NCI-H748 treated with DMSO at 0.1 percent for 48 hours (cell line): ENCODE measurements at places on chromosomes 6 and 20.

GRCh38 chr6:165833355-165833754 is 170.3 kb upstream of the PDE10A start:
- DNase-seq, result no peak

- DNase-seq, result no peak
Observed at GRCh38 chr6:149923327-149923986, 536 bp upstream of the RAET1G start.

- no peak for DNase-seq
Observed at GRCh38 chr20:20206788-20207187, 154.5 kb downstream of the CFAP61 start.

- DNase-seq, result peak; percentile 59
Observed at GRCh38 chr6:13733178-13733887, 21.7 kb upstream of the RANBP9 start.

DNA sequence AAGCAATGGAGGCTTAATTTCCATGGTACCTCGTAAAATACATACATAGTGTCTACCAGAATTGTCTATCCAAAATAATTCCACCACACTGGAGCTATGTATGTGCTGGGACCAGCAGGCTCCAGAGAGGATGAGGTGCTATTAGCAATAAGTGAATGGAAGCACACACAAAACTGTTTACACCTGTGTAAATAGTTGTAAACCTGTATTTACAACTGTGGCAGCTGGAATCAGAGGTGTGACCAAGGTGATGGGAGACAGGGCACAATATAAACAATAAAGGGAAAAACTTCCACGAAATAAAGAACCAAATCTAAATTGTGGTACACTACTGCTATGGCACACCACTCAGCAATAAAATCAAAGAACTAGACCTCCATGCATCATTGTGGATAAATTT is 14.4 kb downstream of the RARS2 start:
- DNase-seq, result no peak

- no peak for DNase-seq
Observed at GRCh38 chr6:125639466-125640020, 109.9 kb upstream of the HEY2 start.

- DNase-seq, result no peak
Observed at GRCh38 chr6:129536271-129536670, 173.7 kb downstream of the ARHGAP18 start.

- DNase-seq, result peak; percentile 50
Observed at GRCh38 chr6:9404351-9405146, 969.2 kb upstream of the SLC35B3 start.

DNA sequence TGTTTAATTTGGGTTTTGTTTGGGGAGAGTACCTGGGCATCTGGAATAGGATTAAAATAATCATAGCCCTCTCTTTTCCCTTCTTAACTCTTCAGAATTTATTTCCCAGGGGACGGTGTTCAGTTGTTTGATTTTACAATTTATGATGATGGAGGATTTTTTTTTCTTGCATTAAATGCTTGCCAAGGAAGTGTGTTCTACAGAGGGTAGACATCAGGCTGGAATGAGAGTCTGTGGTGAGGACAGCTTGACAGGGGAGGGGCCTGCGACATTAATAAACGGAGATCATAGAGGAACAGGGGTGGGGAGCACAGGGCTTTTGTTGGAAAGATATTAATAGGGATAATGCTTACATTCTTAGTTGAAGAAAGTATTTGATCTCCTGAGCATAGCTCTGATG is 297.5 kb downstream of the CLIC5 start:
- no peak for DNase-seq

DNA sequence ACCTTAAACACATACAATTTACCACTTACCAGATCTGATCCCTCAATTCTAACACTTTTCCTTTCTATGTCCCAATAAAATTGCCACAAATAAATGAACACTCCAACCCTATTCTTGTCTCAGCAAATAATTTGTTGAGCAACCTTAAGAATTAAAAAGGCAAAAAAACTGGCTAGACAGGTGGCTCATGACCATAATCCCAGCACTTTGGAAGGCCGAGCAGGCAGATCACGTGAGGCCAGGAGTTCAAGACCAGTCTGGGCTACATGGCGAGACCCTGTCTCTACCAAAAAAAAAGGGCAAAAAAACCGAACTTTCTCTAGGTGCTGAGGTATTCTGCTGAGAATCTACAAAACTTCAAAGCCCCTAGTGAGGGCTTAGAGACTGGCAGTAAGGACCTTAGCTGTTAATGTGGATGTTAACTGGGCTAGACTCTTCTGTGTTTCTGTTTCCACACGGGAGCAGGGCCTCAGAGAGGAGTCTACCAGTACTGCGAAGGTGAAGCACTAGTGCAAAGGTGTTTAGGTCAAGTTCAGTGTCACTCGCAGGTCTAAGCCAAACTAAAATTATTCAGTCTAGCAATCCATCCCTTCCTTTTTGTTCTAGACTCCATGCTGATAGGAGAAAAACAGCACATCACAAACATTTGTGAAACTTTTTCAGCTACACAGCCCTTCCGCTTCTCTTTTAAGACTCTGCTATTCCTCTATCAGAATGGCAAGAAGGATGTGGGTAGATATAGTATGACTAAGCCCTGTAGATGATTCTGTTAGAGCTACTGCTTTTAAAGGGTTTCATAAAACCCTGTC is 2.6 kb downstream of the FASTKD5 start:
- no peak for DNase-seq

DNA sequence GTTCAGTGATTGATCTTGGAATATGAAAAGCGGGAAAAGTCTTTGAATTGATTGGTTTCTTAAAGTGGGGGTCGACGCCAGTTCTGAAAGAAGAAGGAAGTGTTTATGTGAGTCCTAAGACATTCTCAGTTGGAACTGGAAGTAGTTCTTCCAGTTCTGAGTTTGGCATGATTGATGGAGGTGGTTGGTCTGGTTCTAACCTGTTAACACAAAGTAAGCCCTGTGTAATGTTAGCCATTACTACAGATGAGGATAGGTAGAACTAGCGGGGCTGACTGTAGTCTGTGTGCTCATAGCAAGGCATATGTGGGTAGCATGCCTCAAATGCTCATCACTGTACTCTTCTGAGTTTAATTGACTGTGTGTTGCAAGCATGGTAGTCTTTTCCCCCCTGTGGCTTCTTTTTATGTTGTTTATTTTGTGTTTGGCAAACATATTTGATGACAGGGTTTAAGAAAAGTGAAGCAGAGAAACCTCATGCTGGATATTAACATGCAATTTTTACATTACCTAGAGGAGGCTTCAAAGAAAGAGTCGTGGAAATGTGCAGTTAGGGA is 24.9 kb downstream of the CITED2 start:
- no peak for DNase-seq

DNA sequence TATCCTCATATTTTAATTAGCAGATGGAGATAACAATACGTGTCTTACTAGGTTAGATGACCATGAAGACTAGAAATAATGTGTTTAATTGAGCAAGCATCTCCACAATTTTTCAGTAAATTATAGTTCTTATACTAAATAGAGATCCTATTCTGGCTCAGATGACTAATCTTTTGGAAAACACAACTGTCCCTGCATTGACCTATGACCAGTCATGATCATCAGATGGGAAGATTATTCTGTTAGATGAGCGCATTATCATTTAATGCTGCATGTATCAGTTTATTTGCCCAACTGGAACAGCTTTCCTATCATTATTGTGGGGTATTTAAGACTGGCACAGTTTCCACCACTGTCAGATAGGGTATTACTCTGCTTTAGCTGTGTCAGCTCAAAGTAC is 185.5 kb downstream of the MOXD1 start:
- DNase-seq, result no peak

DNA sequence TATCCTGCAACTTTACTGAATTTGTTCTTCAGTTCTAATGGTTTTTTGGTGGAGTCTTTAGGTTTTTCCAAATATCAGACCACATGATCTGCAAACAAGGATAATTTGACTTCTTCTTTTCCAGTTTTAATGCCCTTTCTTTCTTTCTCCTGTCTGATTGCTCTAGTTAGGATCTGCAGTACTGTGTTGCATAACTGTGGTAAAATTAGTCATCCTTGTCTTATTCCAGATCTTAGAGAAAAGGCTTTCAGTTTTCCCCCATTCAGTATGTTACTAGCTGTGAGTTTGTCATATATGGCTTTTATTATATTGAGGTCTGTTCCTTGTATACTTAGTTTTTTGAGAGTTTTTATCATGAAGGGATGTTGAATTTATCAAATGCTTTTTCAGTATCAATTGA is 4.3 kb downstream of the MICA start:
- DNase-seq, result no peak

DNA sequence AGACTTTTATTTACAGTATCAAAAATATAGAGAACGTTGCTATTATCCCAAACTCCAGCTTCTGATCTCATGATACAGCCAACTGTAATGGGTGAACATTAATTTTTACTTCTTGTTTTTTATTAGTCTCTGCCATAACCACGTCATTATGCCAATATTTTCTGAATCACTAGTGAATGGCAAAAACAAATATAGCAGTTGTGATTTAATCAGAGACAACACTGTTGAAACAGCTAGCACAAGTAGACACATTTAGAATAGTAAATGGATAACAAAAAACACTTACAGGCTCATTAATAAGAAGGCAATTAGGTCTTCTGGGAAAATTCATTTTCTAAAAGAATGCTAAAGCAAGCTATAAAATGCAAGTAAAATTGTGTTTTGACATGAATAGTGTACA is 8.1 kb downstream of the PTPRK start:
- DNase-seq, result no peak

GRCh38 chr6:170444811-170445211 is 108.3 kb downstream of the PSMB1 start:
- DNase-seq, result no peak

DNA sequence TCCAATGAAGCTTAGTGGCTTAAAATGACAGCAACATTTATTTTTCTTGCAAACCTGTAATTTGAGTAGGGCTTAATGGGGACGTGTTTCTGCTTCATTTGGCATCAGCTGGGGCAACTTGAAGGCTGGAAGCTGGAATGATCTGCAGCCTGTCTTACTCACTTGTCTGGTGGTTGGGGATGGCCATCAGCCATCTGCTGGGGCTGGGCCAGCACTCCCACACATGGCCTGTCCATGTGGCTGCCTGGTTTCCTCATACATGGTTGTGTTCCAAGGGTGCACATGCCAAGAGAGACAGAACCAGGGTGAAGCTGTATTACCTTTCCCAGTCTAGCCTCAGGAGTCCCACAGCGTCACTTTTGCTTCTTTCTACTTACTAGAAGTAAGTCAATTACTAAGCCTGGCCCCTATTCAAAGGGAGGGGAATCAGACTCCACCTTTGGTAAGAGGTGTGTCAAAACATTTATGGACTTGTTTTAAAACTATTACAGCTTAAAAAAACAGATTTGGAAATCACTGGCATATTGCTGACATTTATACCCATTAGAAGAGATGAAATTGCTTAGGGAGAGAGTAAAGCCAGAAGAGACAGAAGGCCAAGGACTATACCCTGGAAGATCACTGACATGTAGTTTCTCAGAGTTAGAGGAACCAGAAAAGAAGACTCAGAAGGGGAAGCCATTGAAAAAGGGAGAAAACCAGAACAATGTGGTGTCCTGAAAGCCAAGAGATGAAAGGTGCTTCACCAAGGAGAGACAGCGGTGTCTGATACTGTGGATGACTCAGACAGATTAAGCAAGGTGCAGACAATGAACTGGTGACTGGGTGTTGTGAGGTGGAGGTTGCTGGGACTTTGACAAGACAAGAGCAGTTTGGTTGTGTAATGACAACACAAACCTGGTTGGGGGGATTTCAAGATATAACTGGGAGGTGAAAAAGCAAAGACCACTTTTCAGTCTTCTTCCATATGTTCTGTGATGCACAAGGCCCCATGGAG is 345.2 kb downstream of the GJA1 start:
- DNase-seq, result no peak

DNA sequence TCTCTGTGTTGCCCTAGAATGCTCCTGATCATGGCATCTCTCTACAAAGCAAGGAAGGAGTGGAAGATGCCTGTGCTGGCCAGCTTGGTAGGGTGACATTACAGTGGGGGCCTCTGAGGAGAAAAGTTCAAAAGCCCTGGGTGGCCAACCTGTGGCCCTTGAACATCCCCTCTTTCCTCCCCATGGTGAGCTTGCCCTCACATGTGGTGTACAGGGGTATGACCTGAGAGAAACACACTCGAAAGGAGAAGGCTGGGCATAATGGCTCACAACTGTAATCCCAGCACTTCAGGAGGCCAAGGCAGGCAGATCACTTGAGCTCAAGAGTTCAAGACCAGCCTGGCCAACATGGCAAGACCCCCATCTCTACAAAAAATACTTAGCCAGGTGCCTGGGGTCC is 36.6 kb upstream of the SCAF8 start:
- DNase-seq, result no peak

GRCh38 chr6:88983532-88983931 is 20.1 kb upstream of the RNGTT start:
- no peak for DNase-seq

DNA sequence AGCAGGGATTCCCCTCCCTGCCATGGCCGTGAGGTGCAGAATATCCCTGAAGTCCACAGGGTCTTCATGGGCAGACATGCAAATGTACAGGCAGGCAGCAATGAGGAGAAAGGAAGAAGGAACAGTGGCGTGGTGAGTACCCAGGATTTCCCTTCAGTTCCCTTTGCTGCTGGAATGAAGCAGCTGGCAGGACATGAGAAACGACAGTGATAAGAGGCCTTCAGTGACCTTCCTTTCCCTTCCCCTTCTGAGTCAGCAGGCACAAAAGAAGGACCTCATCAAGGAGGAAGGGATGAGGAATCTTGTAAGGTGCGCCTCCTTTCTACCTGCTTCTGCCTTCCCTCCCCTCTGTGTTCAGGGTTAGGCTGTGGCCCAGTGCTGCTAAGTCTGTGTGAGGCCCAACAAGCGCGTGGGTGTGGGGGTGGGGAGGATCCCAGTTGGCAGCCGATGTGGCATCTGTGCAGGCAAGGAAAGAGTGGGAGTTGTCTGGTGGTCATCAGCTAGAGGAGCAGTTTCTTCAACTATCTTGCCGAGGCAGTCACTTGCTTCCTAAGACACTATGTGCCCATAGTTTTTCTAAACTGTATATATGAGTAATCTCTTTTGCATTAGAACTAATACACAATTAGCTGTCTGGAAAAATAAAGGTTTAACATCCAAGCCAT is 29.5 kb upstream of the FBXO9 start:
- DNase-seq, result no peak

DNA sequence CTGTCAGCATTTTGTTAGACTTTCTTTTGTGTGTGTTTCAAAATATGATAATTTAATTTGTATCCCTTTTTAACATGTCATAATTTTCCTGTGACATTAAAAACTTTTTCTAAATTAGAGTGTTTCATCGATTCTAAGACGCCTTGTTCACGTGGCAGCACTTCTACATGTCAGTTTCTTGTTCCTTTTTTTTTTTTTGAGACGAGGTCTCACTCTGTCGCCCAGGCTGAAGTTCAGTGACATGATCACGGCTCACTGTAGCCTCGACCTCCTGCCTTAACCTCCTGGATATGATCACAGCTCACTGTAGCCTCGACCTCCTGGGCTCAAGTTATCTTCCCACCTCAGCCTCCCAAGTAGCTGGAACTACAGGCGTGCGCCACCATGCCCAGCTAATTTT is 27.6 kb upstream of the ADRM1 start:
- DNase-seq, result no peak

DNA sequence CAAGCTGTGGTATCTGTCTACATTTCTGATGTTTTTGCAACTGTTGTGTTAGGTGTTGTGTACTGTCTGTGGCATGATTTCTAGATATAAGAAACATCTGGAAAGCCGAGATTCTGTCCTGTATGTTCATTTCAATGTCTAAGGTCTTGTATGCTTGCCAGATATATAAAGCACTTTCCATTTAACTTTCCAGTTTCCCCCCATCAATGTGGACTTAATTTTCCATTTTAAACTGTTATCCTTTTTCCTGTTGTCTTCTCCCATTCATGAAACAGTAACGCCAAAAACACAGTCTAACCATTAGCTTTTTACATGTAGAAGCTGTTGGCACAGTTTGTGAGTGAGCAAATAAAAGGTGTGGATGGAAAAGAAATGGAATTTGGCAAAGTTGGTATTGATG is 181.6 kb downstream of the FARS2 start:
- DNase-seq, result no peak
